ENCODE measurements at places on chromosomes 3 and 15.

- DNase-seq = no peak
Observed at GRCh38 chr3:149850787-149851584, 38.0 kb downstream of the RNF13 start.

DNA sequence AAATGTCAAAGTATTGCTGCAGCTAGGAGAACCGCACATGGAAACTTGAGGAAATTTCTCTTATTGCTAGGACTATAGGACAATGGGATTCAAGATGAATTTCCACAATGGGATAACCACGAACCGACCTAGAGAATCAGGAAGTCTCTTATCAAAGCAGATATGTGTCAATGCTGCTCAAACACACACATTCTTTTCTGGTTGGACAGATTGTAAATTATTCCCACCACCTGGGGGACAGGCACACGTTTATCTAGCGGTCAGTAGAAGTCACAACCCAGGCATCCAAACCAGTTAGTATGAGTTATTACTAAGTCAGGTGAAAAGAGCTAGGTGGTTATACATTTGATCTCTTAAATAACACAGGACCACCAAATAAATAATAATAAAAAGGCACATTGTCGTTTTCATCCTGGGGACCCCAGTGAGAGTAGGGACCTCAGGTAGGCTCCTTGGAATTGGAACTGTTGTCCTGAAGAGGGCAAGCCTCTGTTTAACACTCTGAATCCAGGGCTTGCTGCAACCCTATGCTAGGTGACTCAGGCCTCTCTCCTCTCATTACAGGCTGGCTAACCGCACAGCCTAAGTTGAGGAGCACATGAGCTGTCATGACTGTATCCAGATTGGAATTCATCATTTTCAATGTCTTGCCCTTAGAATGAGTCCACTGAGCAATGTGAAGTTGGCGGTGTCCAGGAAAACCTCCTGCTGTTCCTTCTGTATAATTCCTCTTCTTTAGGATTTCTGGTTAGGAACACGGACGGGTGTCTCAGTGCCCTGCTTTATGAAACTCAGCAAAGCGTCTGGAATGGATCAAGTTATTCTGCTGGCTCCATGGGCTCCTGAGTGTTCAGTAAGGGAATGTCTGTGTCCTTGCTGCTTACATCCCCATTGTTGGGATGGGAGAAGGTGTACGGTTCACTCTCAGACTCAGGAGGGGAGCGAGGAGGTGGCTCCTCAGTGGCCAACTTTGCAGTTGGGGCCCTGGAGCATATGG lies 59.0 kb downstream of the CLEC3B start:
- no peak for DNase-seq

- no peak for DNase-seq
Observed at GRCh38 chr3:50323092-50323600, 601 bp upstream of the HYAL2 start.

DNA sequence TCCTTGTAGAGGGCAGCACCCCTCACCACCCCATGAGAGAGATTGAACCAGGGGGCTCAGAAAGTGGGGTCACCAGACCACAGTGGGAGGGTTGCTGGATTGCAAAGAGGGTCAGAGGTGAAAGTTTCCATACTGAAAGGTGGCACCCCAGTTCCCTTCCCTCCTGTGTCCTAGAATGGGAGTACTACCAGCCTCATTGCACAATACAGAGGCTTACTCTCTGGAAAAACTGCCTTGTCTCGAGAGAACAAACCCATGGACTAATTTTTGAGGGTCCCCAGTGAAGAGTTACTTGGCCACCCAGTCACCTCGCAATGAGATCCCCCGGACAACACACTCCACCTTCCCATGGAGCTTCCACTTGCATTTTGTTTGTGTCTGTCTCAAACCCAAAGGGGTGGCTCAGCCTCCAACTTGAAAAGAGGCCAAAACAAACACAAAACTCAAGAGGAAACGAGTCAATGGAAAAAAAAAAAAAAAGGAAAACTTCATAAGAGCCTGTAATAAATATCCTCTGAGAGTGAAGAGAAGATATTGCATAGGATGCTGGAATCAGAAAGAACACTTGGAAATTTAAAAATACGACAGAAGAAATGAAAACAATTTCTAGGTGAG lies 18.6 kb downstream of the MESP2 start:
- DNase-seq = no peak

- no peak for DNase-seq
Observed at GRCh38 chr15:82081914-82082762, 36.3 kb upstream of the MEX3B start.

All from stimulated activated naive B cell treated with anti-CD40 and anti-IgM and Interleukin-4, amounts not matched to agents 10 μg/mL and 1 μg/mL and 100 μg/mL, for 72 hours (primary cell).